Stimulated activated CD8-positive, alpha-beta memory T cell treated with anti-CD3 and anti-CD28 coated beads, Interleukin-7, amount 100 ng/mL, for 24 hours (primary cell): ENCODE measurements at places on chromosomes 11 and 22.

GRCh38 chr11:31986201-31986889, 104.5 kb upstream of the RCN1 start:
- DNase-seq: no peak

GRCh38 chr22:44127356-44127755, 53.4 kb upstream of the PARVG start:
- no peak for DNase-seq

- DNase-seq: no peak
These were observed 358.3 kb upstream of the CTSC start for GRCh38 chr11:88695689-88696414.

DNA sequence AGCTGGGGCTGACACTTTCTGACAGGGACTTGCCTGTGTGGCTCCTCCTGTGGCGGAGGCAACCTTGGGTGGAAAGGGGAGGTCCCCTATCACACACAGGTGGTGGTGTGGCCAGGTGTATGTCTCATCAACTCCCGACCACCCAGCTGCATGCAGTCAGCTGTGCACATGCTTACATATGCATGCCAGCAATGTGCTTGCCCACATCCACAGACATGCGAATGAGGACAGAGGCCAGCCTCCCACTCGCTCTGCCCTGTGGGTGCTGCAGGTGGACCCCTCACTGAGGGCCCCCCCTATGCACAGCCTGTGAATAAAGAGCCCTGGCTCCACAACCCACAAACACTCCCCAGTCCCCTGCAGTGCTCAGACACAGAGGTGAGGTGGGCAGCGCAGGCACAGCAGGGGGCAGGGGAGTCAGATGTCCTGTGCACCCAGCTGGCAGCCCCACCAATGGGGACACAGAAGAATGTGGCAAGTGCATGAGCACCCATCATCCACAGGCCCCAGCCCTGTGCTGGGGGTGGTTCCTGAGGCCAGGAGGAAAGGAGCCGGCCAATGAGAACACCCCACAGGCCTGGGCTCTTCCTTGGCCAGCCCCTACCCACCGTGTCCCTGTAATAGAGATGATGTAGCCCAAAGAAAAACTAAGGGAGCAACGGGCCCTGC, 9.5 kb downstream of the GNB1L start:
- no peak for DNase-seq

DNA sequence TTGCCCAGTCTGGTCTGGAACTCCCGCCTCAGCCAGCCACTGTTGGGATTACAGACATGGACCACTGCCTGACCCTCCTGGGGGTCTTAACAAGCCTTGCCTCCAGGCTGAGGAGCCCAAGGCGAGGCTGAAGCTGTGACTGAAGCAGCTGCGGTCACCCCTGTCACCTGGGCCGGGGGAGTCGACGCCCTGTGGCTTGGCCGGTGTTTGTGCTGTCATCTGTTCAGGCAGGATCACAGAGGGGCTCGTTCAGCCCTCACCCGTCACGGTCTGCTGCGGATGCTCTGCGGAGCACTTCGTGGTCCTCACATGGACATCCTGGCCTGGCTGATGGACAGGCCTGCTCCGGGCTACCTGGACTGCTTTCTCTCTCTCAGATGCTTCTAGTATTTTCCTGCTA, 23.8 kb downstream of the TRMU start:
- DNase-seq: no peak

- no peak for DNase-seq
These were observed 50.9 kb downstream of the PITPNB start for GRCh38 chr22:27867953-27868731.

- DNase-seq: no peak
These were observed 82.5 kb downstream of the ZBTB16 start for GRCh38 chr11:114141863-114142580.

DNA sequence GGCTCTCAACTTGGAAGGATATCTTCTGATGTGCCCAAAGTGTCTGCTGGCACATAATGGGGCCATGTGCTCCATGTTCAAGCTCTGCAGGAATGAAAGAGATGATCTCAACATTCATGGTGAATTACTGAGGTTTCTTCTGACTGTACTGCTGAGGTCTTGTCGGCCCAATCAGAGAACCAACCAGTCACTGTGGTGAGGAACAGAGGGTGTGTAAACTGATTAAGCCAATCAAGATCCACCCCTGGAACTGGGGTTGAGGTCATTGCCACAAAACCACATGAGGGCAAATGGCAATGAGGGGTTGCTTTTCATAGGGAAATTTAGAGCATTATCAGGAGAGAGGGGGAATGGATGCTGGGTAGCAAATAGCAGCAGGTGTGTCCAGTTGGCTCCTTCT, 152.3 kb upstream of the RAG2 start:
- DNase-seq: no peak

DNA sequence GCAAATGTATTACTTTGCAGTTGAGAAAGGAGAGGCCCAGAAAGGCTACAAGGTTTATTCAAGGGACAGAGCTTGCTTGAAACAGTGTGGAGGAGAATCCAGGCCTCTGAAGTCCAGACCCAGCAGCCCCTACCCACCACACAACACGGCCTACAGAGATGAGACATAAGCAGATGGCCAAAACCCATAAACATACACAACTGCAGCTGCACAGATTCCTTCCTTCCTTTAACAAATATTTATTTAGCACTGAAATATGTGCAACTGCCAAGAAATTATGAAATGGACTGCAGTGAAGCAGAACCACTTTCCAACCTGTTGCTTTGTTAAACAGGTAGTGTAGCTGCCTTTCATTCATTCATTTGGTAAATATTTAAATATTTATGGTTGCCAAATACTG, 122.3 kb downstream of the SPATA19 start:
- no peak for DNase-seq

- no peak for DNase-seq
These were observed 87.9 kb downstream of the RAB38 start for GRCh38 chr11:88087337-88087736.

DNA sequence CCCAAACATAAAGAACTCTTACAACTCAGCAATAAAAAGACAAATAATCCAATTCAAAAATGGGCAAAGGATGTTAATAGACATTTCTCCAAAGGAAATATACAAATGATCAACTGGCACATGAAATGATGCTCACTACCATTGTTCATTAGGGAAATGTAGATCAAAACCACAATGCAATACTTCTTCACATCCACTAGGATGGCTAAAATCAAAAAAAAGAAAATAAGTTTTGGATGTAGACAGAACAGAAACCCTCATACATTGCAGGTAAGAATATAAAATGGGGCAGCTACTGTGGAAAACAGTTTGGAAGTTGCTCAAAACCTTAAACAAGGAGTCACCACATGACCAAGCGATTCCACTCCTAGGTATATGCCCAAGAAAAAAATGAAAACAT, 16.3 kb downstream of the SIK3 start:
- no peak for DNase-seq

DNA sequence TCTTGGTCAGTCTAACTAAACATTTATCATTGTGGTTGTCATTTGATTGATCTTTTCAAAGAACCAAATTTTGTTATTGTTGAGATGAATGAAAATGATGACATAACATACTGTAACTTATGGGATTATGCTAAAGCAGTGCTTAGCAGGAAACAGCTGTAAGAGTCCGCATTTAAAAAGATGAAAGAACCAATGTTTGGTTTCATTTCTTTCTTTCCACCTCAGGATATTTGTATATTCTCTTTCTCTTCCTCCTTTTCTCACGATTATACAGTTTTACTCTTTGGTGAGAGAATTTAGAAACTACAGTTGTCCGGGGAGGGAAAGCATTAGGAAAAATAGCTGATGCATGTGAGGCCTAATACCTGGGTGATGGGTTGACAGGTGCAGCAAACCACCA, 23.1 kb downstream of the PIH1D2 start:
- no peak for DNase-seq

DNA sequence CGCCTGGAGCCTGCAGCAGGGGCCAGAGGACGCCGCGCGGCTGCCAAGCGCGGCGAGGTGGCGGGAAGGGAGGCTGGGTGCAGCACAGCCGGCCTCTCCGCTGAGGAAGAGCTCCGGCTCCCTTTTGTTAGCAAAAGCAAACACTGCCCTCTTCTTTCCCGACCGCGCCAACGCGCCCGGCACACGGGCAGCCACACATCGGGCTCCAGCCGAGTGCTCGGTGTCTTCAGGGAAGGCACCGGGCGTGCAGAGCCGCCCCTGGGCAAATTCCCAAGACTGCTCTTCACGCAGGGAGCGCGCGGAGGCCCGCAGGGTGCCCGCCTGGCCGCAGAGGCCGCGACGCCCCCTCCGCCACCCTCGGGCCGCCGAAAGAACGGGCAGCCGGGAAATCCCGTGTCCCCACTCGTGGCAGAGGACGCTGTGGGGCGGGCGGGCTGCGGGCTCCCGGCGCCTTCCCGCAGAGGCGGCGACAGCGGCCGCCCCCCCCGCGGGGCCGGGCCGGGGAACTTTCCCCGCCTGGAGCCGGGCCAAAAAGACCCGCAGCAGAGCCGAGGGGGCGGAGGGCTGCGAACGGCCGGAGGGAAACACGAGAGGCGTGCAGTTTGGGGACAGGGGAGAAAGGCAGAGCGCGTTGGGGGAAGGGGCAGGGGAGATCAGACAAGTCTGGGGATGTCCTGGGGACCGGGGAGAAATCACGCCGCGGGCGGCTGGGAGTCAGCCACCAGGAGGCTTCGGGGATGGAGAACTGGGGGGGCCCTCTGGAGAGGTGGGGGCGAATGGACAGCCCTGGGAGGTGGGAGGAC, 931 bp downstream of the CADM1 start:
- no peak for DNase-seq

DNA sequence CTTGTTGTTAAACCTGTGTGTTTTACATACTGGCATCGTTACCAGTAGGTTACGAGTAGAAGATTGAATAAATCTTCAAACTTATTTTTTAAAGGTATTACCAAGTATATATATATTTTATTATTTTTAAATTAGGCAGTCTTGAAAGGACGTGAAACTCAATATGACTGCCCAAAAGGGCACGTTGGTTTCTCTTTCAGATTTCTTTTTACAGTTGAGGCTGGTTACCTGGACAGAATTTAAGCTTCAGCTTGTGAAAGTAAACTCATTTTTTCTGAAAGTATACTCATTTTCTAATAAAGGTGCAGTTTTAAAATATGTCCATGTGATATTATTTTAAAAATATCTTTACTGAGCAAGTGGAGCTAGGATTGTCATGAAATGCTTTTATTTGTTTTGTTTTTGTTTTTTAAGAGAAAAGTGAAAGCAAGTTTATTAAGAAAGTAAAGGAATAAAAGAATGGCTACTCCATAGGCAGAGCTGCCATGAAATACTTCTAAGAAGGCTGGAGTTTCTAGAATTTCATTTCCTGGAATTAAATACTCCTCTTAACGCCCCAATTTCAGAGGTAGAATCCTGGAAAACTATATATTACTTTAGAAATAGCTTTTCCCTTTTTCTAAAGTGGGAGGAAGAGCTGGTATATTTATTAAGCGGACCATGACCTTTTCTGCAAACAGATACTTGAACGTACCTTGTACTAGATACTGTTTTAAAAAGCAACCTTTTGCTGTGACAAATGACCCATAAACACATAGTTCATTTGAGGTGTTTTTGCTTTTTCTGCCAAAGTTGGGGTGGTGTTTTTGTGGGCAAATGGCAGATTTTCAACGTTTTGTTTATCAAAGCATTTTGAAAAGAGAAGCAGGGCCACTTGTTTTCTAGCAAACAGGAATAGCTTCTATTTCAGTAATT, 1.9 kb downstream of the FBXO7 start:
- DNase-seq: no peak

DNA sequence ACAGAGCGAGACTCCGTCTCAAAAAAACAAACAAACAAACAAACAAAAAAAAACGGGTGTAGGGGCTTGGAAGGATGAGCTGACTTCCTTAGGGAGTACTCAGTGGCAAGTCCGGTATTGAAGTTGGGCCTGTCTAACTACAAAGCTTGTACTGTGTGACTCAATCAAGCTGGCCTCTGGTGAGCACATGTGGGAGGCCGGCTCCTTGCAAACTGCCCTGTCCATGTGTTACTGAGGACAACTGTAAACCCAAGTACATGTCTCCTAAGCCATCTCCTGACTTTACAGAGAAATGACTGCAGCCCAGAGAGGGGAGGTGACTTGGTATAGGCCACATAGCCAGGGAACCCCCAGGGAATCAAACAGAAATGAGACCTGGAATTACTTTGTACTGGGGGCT, 11.6 kb downstream of the RIBC2 start:
- DNase-seq: no peak

DNA sequence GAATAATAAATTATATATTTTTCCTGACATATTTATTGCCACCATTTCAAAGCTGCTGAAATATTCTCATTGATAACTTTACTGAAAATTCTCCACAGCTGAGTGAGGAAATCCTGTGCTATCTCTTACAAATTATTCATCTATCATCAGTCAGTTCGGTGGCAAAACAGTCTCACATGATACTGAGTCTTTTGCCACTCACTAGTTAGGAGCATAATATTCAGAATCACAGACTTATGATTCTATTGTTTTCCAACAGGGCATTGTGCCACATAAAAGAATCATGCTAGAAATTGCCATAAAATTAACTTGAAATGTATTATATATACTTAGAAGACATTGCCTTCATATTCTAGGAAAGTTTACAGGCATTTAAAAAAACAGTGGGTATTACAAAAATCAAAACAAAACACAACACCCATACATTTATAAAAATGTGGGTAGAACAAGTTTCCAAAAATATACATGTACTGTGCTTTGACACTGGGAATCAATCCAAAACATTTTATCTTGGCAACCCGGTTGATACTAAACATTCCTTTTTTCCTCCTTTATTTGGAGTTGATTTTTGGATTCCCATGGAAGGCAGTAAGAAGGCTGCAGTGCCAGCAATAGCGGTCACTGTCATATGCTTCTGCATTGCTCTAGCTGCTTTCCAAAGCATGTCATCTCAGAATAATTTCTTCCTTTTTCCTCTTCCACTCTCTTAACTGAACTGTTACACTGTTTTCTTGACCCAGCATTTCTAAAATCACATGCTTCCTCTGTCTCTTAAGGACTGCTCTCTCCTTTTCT, 42.5 kb downstream of the ATG16L2 start:
- no peak for DNase-seq

DNA sequence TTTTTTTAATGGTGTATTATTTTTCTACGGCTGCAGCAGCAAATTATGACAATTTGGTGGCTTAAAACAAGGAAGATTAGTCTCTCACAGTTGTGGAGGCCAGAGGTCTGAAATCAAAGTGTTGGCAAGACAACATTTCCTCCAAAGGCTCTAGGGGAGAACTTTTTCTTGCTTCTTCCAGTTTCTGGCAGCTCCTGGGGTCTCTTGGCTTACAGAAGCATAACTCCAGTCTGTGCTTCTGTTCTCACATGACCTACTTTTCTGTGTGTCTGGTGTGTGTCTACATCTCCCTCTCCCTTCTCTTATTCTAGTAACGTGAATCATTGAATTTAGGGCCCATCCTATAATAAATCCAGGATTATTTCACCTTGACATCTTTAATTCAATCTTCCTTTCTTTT, 551.9 kb upstream of the LUZP2 start:
- no peak for DNase-seq

DNA sequence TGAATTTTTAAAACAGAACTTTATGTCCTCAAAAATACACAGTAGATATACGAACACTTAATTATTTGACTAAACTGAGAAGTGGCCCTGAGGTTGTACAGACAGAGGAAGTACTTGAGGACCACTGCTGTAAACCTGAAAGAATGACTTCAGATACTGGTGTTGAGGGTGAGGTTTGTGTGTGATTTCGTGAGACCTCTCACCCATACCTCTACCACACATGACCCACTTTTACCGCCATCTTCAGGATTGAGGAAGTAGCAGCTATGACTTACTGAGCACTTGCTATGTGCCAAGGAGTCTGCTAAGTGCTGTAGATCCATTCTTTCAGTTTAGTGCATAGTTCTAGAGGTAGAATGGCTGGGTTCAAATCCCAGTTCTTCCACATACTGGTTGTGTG, 21.9 kb downstream of the MMP13 start:
- no peak for DNase-seq
